Stimulated activated CD8-positive, alpha-beta memory T cell treated with anti-CD3 and anti-CD28 coated beads, Interleukin-4, amount 100 ng/mL, for 4 hours (primary cell): ENCODE measurements at places on chromosomes 1 and 21.

GRCh38 chr1:234731569-234732085 lies 121.6 kb upstream of the IRF2BP2 start:
- DNase-seq: no peak

- DNase-seq: no peak
Measured at GRCh38 chr21:39630191-39630591, 17.5 kb downstream of the B3GALT5 start.

DNA sequence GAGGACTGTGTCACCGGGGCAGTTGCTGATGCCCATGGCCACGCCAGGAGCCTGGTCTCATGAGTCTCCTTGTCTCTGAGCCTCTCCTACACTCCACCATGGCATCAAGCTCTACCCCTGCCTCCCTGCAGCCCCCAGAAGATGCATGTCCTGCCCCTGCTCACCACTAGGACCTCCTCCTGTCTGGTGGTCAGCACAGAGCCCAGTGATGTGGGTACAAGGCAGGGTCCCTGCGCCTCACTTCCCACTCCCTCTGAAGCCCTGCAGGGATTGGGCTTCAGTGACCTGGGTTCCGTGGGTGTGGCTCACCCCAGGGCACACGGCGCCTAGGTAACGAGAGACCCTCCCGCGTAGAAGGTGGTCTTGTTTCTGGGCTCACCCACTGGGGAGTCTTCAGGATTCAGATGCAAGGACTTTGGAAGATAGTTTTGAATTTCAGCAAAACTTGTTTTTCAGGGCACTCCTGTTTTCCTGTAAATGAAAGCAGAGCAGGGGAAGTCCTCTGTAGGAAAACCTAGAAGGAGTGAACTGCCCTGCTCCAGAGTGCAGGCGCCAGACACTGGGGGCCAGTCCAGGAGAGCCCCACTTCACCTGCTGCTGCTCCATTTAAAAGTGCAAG lies 2.8 kb downstream of the COL18A1 start:
- no peak for DNase-seq

DNA sequence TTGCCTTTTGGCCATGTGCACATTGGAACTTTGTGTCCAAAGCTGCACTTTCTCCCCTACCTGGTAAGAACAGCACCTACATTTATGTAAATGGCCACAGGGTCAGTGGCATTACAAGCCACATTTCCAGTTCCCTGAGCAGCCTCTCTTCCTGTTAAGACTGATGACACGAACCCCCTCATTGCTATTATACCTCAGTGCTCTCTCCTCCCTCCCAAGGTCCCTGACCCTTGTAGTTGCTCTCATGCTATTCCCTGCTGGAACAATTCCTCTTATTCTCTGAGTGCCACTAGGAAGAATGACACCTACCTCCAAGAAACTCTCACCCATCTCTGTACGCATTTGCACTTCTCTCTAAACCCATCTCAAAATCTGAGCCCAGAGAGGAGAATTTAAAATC lies 14.9 kb upstream of the VAV3 start:
- DNase-seq: no peak

GRCh38 chr1:54109129-54110090 lies 43.4 kb downstream of the CDCP2 start:
- DNase-seq: no peak

GRCh38 chr1:101915597-101915996 lies 81.1 kb downstream of the OLFM3 start:
- no peak for DNase-seq

DNA sequence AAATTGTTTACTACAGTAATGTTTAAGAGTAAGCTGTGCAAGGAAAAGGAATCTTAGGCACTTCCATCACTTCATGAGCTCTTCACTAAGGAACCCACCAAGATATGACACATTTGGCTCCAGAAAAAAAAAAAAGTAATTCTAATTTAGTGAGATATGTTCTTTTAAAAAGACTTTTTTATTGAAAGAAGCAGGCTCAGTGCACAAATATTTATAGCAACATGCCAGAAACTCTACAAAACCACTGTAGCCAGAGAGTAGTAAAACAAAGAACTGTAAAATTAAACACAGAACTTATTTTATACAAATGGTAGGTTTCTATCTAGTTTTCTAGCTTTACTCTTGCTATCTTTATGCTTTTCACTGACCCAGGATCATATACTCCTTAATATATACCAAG lies 434.6 kb upstream of the ADGRL2 start:
- no peak for DNase-seq

- DNase-seq: no peak
Measured at GRCh38 chr1:150999051-150999674, 7.5 kb downstream of the MINDY1 start.

DNA sequence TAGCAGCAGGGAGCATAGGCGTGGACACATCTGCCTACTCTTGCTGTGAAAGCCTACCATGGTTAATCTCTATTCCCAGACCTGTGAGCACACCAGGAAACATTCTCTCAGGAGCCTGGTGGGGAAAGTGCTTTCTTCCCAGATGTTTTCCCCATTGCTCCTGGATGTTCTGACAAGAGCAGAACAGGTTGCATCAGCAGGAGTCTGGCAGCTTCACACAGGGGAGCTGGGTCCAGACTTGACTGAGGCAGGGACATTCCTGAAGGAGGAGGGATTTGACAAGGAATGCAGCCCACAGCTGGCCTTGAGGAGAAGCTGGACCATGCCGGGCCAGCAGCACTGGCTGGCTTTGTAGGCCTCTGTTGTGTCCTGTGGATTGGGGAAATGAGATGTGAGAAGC lies 21.0 kb upstream of the ARTN start:
- DNase-seq: no peak

GRCh38 chr1:20153000-20153418 lies 13.9 kb downstream of the PLA2G2F start:
- no peak for DNase-seq

- no peak for DNase-seq
Measured at GRCh38 chr1:203142684-203143408, 15.3 kb downstream of the ADORA1 start.
